NCI-H446 treated with DMSO at 0.1 percent for 48 hours (cell line): ENCODE measurements at places on chromosomes 5 and 9.

DNA sequence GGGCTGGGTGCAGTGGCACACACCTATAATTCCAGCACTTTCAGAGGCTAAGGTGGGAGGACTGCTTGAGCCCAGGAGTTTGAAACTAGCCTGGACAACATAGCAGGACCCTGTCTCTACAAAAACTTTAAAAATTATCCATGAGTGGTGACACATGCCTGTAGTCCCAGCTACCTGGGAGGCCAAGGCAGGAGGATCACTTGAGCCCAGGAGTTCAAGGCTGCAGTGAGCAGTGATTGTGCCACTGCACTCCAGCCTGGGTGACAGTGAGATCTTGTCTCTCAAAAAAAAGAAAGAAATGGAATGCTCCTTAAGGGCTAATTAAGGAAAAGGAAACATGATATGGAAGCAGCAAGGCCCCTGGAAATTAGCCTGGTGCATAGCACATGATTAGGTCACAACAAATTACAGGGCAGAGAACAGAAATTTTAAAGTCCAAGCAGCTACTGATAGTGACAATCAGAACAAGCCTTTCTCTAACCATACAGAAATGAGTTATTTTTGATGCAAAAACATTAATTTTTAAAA is 19.5 kb downstream of the ANKH start:
- DNase-seq: no peak

DNA sequence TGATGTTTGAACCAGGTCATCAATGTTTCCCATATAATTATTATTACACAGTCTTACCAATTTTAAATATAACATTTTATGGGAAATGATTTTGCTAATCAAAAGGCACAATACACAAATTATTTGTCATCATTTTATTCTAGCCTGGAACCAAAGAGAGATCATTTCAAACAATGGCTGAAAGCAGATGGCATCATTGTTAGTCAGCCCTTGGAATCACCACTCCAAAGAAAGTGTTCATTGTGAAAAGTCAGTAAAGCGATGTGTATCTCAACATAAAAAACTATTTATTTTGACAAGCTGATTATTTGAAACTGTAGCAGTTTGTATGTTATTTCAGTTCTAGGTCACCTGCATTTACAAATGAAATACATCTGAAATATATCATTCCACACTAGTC is 1068.7 kb downstream of the CDH12 start:
- DNase-seq: peak; percentile 44

- DNase-seq: no peak
Measured at GRCh38 chr5:83015676-83016075, 61.5 kb downstream of the TMEM167A start.

DNA sequence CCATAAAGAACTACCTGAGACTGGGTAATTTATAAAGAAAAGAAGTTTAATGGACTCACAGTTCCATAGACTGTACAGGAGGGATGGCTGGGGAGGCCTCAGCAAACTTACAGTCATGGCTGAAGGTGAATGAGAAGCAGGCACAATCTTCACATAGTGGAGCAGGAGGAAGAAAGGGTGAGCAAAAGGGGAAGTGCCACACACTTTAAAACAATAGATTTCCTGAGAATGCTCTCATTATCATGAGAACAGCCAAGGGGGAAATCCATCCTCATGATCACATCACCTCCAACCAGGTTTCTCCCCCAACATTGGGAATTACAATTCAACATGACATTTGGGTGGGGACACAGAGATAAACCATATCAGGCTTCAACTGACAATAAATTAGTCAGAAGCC is 664.9 kb downstream of the TAF11L14 start:
- DNase-seq: no peak

DNA sequence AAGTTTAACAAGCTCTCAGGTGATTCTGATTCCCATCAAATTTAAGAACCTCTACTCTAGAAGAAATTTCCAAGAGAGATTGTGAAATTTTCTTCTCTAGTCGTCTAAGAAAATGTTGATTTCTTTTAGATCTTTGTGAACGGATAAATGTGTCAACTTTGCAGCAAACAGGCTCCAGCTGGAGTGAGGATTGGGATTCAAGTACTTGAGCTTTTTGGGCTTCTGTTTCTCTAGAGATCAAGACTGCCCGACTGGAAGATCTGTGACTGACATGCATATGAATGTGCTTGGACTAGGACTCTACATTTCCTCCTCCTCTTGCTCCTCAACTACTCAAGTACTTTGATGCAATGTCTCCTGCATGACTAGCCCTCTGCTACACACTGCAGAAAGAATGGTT is 388.3 kb downstream of the TMEM38B start:
- no peak for DNase-seq

- DNase-seq: no peak
Measured at GRCh38 chr9:18976221-18976708, 56.7 kb downstream of the SAXO1 start.

GRCh38 chr5:39231705-39232525 is 12.6 kb upstream of the FYB1 start:
- DNase-seq: no peak

DNA sequence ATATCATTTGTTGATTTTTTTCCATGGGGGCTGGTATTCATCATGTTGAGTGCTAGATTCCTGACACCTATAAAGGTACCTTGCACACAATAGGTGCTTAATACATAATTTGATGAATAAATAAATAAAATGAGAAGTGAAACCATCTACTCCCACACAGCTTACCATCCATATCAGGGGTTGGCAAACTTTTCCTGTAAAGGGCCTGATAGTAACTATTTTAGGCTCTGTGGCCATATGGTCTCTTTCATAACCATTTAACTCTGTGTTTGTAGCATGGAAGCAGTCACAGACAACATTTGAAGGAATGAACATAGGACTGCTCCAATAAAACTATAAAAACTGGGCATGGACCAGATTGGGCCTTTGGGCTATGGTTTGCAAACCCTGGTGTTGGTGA is 100.3 kb downstream of the GCNT1 start:
- DNase-seq: no peak

DNA sequence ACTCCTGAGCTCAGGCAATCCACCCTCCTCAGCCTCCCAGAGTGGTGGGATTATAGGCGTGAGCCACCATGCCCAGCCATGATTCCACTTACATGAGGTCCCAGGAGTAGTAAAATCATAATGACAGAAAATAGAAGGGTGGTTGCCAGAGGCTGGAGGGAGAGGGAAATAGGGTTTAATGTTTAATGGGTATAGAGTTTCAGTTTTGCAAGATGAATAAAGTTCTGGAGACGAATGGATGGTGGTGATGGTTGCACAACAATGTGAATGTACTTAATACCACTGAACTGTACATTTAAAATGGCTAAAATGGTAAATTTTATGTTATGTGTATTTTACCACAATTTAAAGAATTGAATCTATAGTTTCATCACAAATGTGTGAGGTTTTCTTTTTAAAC is 146.5 kb upstream of the ABCA1 start:
- DNase-seq: no peak

- DNase-seq: no peak
Measured at GRCh38 chr5:31049936-31050704, 143.4 kb upstream of the CDH6 start.

DNA sequence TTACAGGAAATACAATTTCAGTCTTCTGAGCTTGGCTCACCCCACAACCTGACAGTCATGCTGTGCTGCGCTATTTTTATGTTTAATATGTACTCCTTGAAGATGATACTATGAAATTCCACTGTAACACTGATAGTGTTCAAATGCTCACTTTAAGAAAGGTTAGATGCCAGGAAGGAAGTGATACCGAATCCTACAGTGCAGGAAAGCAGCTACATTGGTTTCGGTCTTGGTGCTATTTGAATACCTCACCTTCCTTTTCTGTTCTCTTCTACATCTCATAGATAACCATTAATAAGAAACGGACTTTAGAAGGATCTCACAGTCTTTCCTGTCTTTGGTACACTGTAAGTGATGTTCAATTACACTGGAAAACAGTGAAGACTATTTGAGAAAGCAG is 117.6 kb downstream of the SEMA5A start:
- no peak for DNase-seq

- no peak for DNase-seq
Measured at GRCh38 chr5:5637173-5637572, 214.7 kb downstream of the ICE1 start.

GRCh38 chr5:135138116-135138850 is 104.3 kb upstream of the PITX1 start:
- DNase-seq: no peak

- no peak for DNase-seq
Measured at GRCh38 chr5:79181419-79182022, 54.4 kb upstream of the JMY start.

- no peak for DNase-seq
Measured at GRCh38 chr9:83536332-83536731, 1.9 kb downstream of the FRMD3 start.
